M059J (cell line): ENCODE measurements at places on chromosomes 3 and 15. TPM values are rescaled to one million over a fixed set of nuclear protein-coding genes. Genes with fewer than 3 reads are reported as not detected.

INAFM2 gene
- 21.6 and 29.3 TPM in 2 replicates for total RNA-seq

- peak; percentile 87 for DNase-seq
These were observed 157.9 kb downstream of the FOXP1 start for GRCh38 chr3:71425491-71426071.

DNA sequence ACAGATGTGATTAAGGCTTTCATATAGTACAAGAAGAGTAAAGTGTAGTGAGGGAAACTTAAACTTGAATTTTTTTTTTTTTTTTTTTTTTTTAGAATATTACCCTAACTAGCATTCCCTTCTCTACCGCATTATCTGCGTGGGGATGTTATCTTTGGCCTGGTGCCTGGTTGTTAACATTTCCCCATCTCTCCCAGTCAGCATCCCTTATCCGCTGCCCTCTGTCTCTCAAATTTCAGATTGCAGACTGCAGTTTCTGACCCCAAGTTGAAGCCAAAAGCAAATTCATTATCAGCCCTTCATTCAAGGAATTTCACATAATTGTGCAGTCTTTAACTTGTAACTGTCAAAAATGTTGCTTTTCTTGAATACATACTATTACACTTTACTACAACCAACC is 353.0 kb downstream of the PLOD2 start:
- DNase-seq, result peak; percentile 36

CEP19 gene
- 9.0 and 11.2 TPM in 2 replicates for total RNA-seq

DNA sequence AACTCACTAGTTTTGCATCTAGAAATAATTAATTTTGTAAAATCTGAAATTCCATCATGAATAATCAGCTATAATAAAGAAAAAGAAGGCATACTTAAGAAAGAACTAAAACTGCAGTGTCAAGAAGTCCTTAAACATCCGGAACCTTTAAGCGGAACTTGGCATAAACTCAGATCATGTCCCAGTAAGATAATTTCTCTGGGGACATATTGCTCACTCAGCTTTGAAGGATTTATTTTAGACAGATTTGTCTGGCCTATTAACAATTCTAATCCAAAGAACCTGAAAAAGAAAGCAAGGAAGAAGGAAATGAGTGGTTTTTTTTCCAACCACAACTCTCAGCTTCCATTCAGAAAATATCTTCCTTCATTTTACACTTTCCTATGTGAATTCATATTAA is 850.3 kb downstream of the ROBO1 start:
- no peak for DNase-seq

GRCh38 chr3:34301313-34301712 is 502.9 kb downstream of the PDCD6IP start:
- no peak for DNase-seq

ZNF620 gene
- total RNA-seq, result 3.2 and 4.4 TPM in 2 replicates

DNA sequence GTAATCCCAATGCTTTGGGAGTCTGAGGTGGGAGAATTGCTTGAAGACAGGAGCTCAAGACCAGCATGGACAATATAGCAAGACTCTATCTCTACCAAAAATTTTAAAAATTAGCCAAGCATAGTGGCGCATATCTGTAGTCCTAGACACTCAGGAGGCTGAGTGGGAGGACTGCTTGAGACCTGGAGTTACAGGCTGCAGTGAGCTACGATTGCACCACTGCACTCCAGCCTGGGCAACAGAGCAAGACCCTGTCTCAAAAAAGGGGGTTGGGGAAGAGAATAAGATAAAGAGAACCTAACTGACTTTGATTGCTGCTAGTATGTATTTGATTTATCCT is 755 bp downstream of the CD200R1 start:
- no peak for DNase-seq

CYP19A1 gene
- 0.12 and 0.86 TPM in 2 replicates for total RNA-seq

IGSF10 gene
- total RNA-seq, result 4.3 and 5.1 TPM in 2 replicates

GRCh38 chr3:43236008-43236407 is 50.3 kb upstream of the SNRK start:
- peak; percentile 44 for DNase-seq

DNA sequence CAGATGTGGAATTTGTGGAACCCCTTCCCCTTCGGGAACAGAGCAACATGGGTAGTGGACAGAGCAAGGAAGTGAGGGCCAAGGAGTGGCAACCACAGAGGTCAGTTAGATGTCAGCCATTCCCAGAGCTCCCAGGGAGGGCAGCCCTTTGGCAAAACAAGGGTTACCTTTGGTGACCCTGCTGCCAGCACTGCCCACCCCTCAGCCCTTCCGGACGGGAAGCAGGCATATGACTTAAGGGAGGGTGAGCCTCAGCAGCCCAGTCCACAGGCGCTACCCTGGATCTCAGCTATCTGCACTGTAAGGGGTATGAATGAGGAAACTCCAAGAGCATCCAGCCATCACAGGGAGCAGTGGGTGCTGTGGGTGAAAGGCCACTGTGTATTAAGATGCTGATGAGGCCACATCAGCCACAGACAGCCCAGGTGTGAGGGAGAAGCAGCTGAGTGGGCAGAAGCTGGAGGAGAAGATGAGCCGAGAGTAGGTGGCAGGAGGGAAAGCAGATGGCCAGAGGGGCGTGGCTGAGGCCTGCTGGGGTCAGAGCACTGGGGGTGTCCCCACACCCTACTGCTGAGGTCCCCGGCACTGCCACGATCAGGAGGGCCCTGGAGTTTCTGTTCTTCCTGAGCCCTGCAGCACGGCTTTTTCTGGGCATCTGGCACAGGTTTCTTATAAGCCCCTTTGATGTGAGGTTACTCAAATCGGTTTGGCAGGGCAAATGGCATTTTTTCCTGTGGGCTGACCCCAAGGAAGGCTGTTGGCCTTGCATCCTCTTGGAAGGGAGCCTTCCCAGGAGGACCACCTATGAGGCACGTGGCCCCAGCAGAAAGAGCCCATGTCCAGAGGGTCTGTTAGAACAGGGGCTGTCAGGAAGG is 6.2 kb downstream of the PLA2G4D start:
- no peak for DNase-seq

- DNase-seq, result no peak
These were observed 1.6 kb upstream of the CISH start for GRCh38 chr3:50612970-50613846.

ITIH3 gene
- total RNA-seq, result not detected in 2 replicates

ECE2 gene
- not detected in 2 replicates for total RNA-seq

TIGIT gene
- not detected in 2 replicates for total RNA-seq

GRCh38 chr3:164408326-164408725 is 670.0 kb downstream of the SI start:
- no peak for DNase-seq

KBTBD13 gene
- total RNA-seq, result not detected in 2 replicates

DNA sequence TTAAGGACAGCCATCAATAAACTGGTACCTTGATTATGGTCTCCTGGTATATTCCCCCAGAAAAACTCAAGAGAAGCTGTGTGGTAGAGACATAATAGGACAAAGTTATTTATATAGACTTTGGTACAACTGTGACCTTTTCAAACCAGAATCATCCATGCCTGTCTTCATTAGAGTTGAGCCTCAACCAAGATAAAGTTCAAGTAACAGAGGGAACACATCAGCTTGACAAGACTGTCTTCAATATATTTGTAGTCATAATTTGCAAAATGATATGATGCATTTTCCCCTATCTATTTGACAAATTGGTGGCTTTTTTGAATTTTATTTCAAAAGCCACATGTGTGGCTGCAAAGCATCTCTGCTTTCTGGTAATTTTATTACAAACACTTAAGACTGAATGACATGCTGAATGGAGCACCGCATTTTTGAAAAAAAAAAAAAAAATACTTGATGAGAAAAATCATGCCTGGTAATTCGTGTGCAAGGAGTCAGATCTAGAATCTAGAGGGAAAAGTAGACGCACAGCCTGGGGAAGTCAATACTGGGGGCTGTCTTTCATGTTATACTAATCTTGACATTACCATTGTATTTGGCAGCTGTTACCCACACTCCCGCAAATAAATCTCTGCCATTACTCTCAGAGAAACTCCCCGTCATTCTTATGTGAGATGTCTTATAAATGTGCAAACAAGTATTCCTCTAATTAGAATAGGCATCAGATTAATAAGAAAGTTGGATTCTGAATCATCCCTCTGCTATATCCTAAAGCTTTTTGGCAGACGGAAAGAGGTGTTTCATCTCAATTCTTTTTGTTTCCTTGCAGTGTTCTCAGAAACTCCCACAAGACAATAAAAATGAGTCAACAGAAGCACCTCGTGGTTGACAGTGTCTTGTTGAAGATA is 554.8 kb upstream of the CBLB start:
- peak; percentile 15 for DNase-seq

ATP8B4 gene
- total RNA-seq, result 0.89 and 2.1 TPM in 2 replicates

DNA sequence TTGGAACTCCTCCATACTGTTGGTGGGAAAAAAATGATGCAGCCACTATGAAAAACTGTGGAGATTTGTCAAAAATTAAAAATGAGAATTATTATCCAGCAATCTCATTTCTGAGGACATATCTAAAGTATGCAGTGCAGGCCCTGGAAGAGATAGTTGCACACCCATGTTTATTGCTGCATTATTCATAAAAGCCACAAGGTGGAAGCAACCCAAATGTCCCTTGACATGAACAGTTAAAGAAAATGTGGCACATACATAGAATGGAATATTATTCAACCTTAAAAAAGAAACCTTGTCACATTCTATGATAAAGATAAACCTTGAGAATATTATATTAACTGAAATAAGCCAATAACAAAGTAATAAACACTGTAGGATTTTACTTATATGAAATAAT is 80.9 kb upstream of the ARHGEF26 start:
- peak; percentile 29 for DNase-seq

CPNE4 gene
- total RNA-seq, result 0.32 TPM in 1 of 2 replicates, not detected in the other

GRCh38 chr3:16467393-16467792 is 46.1 kb downstream of the RFTN1 start:
- no peak for DNase-seq

- no peak for DNase-seq
These were observed 48.5 kb downstream of the MAGEF1 start for GRCh38 chr3:184663356-184663755.

DNA sequence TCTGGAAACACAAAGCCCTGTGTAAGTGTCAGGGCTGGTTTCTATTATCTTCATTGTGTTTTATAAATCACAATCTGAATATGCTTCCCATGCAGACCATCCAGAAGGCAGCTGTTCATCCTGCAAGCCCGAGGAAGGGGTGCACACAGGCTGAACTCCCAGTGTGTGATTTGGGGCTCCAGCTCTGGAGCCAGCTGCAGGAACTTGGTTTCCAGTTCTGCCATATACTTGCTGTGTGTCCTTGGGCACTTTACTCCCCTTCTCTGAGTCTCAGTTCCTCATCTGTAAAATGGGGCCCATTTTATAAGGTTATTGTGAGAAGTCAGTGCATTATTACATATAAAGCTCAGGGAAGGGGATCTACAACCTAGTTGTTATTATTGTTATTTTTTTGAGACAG is 22.6 kb downstream of the CYP8B1 start:
- no peak for DNase-seq

GRCh38 chr3:157087780-157088600 is 72.0 kb downstream of the CCNL1 start:
- no peak for DNase-seq

DNA sequence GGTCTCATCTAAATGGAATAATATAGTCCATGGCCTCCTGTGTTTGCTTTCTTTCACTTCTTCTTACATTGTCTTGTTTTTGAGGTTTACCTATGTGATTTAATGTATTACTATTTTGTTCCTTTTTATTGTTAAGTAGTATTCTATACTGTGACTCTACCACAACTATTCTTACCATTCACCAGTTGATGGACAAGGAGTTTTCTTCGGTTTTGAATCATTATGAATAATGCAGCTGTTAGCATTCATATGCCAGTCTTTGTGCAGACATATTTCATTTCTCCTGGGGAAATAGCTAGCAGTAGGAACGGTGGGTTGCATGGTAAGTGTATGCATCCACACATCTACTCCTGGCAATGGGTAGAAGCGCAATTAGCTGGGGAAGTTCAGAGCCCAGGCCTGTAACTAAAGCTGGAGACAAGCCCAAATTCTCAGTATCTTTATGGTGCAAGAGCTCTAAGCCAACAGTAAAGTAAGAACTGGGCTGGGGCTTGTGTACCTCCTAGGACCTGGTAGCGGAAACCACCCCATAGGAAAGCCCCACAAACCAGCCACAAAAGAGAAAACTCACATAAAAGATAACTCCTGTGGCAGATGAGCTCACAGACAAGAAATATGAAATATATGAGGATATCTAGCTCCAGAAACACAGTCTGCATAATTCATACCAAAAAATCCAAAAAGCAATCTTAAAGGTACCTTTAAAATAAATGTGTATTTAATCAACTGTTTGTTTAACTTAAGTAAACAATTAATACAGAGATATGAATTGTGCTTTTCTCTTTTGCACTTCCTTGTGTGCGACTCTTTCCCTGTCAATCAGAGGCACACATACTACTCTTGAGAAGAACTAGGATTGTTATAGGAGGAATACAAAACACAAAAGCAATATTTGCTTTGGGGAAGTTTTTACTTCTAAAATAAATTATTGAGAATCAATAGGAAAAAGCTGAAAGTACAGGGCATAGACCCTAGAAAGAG is 2.7 kb upstream of the CSTA start:
- DNase-seq, result no peak

PLA1A gene
- not detected in 2 replicates for total RNA-seq

SLCO3A1 gene
- 1.8 and 5.9 TPM in 2 replicates for total RNA-seq

SOX14 gene
- not detected in 2 replicates for total RNA-seq

GRCh38 chr15:70892912-70893560 is 410 bp downstream of the LRRC49 start:
- DNase-seq, result peak; percentile 78

SLC22A13 gene
- not detected in 2 replicates for total RNA-seq

- DNase-seq, result no peak
These were observed 64.7 kb downstream of the GPR176 start for GRCh38 chr15:39855400-39855799.

DNA sequence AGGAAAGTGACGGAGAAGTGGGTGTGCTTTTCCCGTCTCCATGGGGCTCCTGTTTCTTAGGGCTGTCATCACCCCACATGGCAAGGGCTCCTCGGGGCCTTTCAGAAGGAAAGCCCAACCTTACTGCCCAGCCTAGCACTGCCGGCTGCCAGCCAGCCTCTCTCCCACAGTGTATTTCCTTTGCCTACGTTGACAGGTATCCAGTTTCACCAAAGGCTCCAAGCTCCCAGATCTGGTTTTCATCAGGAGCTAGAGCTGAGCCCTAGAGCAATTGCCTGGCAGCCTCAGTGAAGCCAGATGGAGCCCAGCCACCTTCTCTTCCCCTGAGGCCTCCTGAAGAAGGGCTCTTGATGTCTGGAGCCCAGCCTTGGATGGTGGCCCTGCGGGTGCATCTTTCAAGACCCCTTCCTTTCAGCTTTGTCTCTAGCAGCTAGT is 20.2 kb downstream of the CRABP1 start:
- DNase-seq, result peak; percentile 17

ATP11B gene
- 33.9 and 47.8 TPM in 2 replicates for total RNA-seq

- DNase-seq, result no peak
These were observed 4.3 kb downstream of the MCTP2 start for GRCh38 chr15:94235646-94236045.

DNA sequence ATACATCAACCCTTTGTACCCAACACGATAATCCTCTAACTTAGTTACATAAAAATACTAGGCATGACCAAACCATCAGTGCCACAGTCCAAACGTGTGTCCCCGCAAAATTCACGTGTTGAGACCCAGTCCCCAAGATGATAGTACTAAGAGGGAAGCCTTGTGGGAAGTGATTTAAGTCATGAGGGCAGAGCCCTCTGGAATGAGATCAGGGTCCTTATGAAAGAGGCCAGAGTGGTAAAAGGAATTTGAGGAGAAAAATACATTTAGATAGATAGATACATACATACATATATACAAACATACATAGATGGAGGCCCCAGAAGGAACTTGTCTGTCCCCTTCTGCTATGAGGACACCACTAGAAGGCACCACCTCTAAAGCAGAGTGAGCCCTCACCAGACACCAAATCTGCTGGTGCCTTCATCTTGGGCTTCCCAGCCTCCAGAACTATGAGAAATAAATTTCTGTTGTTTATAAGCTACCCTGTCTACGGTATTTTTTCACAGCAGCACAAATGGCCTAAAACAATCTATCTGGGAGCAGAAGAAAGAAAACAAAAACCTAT is 8.0 kb downstream of the TBC1D2B start:
- no peak for DNase-seq

IL12A gene
- total RNA-seq, result 0.25 and 7.6 TPM in 2 replicates
